ENCODE measurements at places on chromosomes 4 and X.

- DNase-seq: peak; percentile 41
These were observed 555.6 kb downstream of the PPARGC1A start for GRCh38 chr4:23333946-23334878.

DNA sequence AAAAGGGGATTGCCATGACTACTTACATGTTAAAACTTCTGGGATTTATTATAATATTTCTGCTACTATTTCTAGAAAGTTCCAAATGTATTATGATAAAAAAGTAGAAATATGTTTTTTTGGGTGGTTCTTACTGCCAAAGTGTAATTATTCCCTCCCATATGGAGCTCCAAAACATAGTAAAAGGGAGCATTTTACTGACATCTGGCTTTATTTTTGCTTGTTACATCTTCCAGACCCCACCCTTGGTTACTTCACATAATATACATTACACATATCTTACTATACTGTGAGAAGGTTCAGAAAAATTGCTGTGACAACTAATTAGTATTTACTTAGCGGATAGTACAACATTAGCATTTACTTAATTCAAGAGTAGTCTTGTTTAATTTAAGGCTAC, 205.1 kb upstream of the TLL1 start:
- no peak for DNase-seq

GRCh38 chr4:2245787-2246275, 3.9 kb upstream of the HAUS3 start:
- no peak for DNase-seq

DNA sequence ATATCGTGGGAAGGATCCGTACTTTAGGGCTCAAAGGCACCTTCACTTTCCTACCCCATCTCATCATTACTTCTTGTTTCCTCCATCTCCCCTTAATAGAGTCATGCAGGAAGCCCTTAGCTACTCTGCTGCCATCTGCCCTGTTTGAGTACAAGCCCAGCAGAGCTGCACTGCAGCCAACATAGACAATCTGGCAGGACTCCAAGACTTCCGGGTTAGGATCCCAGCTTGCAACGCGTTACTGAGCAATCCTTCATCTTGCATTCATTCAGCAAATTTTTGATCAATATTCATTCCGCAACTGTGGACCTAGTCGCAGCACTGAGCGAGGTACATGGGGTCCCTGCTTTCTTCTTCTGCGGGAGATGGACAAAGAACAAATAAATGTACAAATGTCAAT, 344.9 kb downstream of the BCOR start:
- no peak for DNase-seq

DNA sequence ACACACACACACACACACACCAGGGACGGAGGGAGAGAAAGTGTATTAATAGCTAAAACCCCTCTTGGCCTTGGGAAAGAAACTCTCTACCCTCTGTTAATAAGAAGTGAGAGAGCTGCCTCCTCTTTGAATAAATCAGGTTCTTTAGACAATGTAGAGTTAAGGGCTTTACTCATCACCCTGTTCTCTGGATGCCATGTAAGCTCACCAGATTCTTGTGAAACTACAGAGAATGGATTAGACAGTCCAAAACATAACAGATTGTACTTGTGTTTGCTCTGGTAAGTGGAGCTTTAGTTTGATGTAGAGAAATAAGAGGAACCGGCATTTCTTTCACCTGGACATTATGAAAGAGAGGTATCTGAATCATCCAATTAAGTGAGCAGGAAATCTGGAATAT, 263.2 kb downstream of the DMD start:
- no peak for DNase-seq

GRCh38 chr4:43456383-43456782, 563.9 kb downstream of the GRXCR1 start:
- DNase-seq: no peak

- DNase-seq: no peak
These were observed 7.8 kb downstream of the LARP1B start for GRCh38 chr4:128068918-128069317.

GRCh38 chrX:113001836-113002235, 161.2 kb upstream of the AMOT start:
- DNase-seq: no peak
